Tongue (tissue), 3 donors: ENCODE measurements at places on chromosomes 6 and 20. TPM values are rescaled to one million over a fixed set of nuclear protein-coding genes. Genes with fewer than 3 reads are reported as not detected.

DNA sequence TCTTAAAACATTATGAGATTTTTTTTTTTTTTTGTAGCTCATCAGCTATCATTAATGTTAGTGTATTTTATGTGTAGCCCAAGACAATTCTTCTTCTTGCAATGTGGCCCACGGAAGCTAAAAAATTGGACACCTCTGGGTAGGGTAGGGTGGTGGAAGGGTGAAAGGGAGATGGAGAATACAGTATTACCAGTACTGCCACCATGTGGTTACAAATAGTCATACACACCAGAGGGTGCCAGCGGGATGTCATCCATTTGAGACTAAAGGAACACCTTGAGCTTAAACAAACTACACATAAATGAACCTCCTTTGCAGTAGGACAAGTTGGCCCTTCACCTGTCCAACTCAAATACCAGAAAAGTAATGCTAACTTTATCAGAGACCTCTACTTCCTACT is 601.9 kb downstream of the HTR1B start:
- no peak for DNase-seq

DNA sequence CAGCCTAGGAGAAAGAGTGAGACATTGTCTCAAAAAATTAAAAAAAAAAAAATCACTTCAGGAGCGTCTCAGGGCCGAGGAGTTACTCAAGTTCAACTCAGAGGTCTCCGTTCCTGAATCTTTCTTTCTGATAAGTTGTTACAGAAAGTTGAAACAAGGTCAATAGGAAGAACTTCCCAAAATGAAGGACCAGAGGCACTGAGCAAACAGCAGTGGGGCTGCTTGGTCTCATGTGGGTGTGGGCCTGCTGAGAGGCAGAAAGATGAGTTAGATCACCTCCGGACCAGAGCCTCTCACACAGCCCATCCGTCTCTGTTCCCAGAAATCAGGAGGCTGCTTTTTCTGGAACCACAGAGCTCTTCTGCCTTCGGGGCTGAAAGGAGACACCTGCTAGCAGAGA is 12.4 kb downstream of the MDGA1 start:
- no peak for DNase-seq

DNA sequence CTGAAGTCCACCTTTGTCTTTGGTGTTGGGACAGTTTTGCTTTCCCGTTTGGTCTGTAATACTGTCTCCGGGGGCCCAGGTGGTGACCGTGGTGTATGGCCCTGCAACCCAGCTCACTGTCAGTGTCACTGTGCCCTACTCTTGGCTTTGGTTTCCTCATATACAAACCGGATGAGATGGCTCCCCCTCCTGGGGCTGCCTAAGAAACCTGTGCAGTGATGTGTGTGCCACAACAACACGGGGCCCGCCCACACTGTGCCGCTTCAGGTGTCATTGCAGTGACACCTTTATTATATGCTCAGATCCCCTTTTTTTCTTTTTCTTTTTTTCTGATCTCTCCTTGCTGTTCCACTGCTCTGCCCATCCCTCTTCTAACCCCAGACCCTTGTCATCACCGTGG is 73.9 kb downstream of the RAMACL start:
- DNase-seq, result no peak

DNA sequence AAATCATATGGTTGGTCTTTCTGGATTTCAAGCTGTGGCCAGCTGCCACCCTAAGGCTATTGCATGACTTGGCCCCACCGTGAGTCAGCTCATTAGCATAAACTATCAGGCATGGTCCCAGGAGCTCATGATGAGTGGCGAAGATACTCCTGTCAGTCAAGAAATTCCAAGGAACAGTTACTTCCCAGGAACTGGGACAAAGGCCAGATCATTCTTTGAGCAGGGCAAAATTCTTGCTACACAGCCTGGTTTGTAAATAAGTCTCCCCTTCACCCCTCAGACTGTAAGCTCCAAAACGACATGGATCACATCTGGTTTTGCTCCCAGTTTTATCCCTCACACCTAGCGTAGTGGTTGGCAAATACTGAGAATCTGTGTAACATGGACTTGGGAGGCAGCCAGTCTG is 33.0 kb upstream of the KIAA1586 start:
- DNase-seq, result peak; percentile 18

DNA sequence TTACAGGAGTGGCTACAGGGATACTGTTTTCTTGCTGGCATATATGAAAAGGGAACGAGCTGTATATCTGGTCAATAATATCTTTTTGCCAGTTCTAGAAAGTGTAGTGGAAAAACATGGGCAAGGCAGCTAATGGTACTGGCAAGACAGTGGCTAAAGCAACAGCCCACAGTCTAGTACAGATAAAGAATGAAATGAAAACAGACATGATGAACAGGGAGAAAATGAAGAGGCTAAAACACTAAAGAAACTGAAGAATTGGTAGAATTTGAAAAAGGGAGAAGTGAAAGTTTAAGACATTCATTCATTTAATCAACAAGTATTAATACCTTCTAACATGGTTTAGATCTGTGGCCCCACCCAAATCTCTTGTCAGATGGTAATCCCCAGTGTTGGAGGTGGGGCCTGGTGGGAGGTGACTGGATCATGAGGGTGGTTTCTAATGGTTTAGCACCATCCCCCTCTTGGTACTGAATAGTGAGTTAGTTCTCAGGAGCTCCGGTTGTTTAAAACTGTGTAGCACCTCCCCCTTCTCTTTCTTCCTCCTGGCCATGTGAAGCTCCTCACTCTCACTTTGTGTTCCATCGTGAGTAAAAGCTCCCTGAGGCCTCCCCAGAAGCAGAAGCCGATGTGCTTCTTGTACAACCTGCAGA is 18.1 kb downstream of the FAM184A start:
- no peak for DNase-seq

- DNase-seq, result no peak
These were observed 667.9 kb downstream of the EPM2A start for GRCh38 chr6:145067430-145067829.

- no peak for DNase-seq
These were observed 92.0 kb downstream of the ARHGAP18 start for GRCh38 chr6:129617986-129618385.

GRCh38 chr6:100880149-100880852 is 828 bp downstream of the ASCC3 start:
- no peak for DNase-seq

GRCh38 chr6:111711984-111712752 is 106.5 kb upstream of the TRAF3IP2 start:
- peak; percentile 73 for DNase-seq

DNA sequence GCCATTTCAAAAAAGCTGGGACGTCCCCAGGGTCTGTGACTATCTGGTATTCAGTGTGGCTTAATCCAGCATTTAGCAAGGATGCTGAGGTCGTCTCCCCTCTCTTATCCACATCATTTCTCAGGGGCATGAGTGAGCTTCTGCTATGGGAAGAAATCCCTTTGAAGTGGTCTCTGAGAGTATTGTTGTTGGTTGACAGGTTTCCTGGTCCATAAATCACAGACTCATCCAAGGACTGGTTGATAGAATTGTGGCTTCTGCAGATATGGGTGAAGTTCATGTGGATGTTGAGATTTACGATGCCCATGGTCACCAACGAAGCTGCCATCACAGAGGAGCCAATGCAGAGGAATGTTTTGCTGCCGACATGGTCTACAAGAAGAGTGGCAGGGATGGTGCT is 24.0 kb downstream of the SLC2A12 start:
- no peak for DNase-seq

GRCh38 chr6:125114248-125114858 is 39.2 kb upstream of the TPD52L1 start:
- peak; percentile 83 for DNase-seq

DNA sequence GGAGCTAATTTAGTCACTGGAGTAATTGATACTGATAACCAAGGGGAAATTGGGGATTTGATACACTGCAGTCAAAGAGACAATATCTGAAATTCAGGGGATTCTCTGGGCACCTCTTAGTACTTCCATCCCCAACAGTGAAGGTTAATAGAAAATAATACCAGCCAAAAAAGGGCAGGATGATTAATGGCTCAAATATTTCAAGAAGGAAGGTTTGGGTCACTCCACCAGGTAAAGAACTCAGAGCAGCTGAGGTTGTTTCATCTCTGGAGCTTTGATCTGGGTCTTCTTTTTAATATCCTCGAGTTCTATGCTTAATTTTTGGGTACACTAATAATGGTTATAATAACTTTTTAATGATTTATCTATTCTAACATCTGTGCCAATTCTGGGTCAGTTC is 70.8 kb downstream of the CDKAL1 start:
- DNase-seq, result no peak

DNA sequence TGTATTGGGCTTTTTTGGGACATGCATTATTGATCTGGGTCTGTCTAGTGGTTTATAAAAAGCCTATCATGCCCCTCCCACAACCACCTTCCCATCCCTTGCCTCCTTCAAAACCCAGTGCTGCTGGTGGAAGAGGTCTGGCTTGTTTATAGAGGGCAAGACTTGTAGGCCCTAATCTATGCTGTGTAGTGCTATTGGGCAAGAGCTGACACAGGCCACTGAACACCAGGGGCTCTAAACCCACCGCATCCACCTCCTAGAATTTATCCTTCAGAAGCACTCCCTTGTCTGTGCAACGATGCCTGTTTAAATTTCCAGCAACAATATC is 30.9 kb downstream of the SULF2 start:
- DNase-seq, result no peak

DNA sequence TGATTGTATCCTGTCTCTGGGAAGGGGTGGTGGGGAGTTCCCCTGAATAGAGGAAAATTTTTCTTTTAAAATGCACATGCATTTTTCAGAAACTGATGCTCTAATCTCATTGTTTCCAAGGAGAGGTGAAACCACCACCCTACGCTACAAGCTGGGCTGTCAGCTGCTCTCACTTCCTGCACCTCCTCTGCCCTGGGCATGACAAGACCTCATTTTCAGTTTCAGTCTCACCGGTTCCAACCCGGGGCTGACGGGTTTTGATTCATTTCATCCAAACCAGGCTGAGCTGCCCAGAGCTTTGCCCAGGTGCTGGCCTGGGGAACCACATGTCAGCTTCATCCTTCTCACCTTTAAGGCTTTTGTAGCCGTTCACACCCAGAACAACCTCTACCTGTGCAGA is 99.7 kb downstream of the EYA2 start:
- DNase-seq, result no peak

DNA sequence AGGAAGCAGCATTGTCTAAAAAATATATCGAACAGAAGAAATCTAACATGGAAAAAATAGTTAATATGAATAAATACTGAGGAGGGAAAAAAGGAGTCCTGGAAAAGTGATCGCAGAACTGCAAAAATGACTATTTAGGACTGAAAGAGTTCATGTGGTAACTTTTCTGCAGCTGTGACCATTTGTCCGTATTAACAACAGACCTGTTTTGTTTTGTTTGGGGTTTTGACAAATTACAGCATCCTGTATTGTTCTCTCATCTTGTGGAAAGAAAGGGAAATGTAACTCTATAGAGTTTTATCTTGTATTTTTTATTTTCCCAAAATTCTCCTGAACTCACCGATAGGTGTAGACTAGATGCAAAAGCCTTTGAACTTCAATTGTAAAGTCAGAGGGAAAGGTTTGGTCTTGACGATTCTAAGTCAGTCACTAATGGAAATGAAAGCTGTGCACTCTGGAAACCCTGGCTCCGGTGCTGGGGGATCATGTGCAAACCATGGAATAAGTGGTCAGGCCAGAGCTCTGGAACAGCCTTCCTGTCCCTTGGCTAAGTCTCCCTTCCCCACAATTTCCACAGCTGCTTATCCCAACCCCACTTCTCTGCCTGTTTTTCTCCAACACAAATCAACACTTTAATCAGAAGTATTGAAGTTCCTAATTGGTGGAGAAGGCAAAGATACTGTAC is 51.2 kb upstream of the MARCKS start:
- peak; percentile 73 for DNase-seq

- DNase-seq, result no peak
These were observed at the start of gene CST7 for GRCh38 chr20:24948939-24949679. TSS of gene CST7 (plus strand) at chr20:24949269. CDS start at chr20:24949506, 237 bp downstream.

DNA sequence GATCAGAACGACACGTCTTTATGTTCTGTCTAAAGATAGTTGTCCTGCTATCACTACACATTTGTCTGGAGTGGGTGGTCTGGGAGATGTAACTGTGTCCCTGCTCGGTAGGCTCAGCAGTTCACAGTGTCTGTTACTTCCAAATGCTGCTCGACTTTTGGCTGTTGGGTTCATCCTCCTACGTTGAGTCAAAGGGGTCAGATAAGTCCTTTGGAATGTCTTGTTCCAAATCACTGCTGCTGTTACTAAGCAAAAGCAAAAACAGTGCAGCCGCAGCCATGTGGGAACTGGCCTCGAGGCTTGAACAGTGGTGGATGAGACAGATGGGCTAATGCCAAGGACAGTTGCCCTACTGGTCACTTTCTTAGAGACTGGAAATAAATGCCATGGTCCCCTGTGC is 272.2 kb upstream of the MAP3K7 start:
- no peak for DNase-seq

DNA sequence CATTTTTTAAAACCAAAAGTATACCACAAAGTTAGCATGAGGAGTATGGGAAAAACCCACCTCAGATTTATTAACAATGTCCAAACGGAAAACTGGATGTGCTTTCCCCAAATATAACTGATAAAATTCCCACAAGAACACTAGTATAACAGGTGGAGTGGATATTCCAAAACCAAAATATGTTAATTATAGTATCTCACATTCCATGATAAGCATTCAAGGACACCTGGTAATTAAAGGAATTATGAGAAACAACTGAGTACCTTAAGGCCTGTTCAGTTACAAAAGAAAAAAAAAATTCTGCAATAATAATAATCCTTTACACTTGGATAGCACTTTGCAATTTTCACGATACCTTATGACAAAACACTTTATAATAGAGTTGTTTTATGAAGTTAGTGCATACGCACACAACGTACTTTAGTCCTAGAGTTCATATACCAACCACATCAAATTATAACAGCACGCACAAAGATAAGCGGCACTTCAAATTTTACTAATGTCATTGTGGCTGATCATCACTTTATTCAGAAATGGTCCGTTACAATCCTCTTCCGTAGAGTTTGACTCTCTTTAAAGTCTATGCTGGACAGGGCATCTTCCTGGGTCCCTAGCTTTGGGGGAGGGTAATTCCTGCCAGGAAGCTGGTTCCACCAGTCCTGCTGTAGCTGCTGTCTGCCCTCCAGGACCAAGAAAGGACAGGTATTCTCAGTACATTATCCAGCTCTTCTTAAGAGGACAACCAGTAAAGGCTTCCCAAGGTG is 1.7 kb downstream of the CDK19 start:
- no peak for DNase-seq

GRCh38 chr6:129492260-129492659 is 217.7 kb downstream of the ARHGAP18 start:
- no peak for DNase-seq

Gene KIF6
- total RNA-seq, result 2.4 TPM

Gene ABHD16B
- not detected for total RNA-seq

Gene OR11A1
- not detected for total RNA-seq

Gene BPIFB2
- total RNA-seq, result 54.9 TPM

Gene CDH22
- total RNA-seq, result 0.41 TPM

Gene OR2B2
- total RNA-seq, result not detected

Gene GCNT2
- 6.3 TPM for total RNA-seq
